Uterus (tissue), 4 donors: ENCODE measurements at places on chromosomes 7 and 10.

DNA sequence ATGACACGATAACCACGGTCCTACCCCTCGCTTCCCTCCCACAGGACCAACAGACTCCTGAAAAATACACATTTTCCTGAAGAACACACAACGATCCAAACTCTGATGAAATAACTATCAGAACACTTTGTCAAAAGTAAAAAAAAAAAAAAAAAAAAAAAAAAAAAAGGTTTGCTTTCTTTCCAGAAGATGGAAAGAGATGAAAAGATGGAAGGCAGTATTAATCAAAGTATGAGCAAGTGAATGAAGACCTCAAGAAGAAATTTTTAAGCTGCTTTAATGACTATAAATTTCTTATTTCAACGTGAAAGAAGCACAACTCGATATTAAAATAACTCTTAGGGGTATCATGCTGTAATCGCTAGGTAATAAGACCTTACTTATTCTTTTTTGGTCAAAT lies 202.3 kb downstream of the CHCHD3 start:
- no peak for DNase-seq

DNA sequence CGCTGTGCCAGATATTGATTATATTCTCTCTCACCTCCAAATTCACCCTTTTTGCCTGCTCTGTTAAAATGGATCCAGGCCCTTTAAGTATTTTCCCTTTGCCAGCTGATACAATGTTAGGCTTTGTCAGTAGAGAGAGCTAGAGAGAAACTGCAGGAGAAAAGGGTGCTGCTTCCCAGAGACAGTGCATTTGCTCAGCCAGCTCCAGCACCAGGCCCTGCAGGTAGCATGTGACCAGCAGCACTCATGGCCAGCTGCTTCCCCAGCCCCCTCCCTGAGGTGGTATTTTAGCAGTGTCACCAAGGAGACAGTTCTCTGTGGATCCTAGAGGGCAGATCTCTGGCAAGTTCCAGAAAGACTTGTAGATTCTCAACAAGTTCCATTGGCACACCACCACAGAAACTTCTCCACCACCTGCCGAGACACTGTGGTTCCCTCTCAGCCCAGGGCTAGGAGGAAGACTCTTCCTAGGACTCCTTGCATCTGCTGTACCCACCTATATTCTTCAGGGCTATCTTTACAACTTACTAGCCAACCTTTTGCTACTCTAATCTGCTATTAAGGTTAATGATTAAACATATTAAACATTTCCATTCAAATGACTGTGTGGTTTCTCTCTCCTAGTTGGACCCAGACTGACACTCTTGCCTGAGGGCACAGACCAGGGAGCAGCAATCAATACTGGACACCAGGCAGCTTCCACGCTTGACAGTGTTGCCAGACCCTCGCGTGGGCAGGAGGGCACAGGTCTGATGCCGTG lies 35.6 kb upstream of the ADAM12 start:
- no peak for DNase-seq

- DNase-seq: no peak
Measured at GRCh38 chr7:69780379-69780778, 182.1 kb downstream of the AUTS2 start.

DNA sequence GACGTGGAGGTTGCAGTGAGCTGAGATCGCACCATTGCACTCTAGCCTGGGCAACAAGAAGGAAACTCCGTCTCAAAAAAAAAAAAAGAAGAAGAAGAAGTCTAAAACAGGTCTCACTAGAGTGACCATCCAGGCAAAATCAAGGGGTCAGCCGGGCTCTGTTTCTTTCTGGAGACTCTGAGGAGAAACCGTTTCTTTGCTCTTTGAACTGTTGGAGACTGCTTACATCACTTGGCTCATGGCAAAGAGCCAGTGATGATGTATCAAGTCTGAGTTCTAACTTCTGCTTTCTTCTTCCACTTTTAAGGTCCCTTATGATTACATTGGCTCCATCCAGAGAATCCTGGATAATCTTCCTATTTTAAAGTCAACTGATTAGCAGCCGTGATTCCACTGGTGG lies 306.8 kb downstream of the WDR11 start:
- DNase-seq: no peak

DNA sequence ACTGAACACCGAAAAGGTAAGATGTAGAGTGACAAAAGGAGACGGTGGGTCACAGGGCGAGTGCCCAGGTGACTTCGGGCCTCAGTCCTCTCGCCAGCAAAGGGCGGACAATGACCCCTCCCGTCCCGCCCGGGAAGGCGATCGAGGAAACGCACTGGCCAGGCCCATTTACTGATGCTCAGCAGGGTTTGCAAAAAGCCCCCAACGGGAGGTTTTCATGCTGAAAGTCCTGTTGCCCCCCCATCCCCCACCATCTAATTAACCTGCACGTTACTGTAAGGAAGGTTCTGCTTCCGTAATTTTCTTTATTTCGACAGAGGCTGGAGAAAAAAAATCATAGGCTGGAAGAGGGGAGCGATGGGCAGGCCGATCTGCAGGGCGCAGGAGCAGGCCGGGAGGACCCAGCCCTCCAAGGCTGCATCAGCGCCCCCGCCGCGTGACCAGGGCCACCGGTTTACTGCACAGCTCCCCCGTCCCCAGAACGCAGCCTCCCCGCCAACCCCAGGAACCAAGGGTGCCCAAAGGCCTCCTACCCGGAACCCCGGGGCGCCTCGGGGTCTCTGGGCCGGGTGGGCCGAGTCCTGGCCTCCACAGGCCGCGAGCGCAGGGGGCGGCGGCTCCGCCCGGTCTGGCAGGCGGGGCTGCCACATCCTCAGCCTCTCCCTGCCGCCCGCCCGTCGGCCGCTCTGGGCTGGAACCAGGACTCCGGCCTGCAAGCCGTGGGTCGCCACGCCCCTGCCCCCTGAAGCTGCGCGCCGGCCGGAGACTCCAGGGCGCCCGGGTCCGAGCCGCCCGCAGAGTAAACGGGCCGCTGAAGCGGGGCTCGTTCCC lies 613 bp downstream of the OAT start:
- DNase-seq: peak; percentile 46

DNA sequence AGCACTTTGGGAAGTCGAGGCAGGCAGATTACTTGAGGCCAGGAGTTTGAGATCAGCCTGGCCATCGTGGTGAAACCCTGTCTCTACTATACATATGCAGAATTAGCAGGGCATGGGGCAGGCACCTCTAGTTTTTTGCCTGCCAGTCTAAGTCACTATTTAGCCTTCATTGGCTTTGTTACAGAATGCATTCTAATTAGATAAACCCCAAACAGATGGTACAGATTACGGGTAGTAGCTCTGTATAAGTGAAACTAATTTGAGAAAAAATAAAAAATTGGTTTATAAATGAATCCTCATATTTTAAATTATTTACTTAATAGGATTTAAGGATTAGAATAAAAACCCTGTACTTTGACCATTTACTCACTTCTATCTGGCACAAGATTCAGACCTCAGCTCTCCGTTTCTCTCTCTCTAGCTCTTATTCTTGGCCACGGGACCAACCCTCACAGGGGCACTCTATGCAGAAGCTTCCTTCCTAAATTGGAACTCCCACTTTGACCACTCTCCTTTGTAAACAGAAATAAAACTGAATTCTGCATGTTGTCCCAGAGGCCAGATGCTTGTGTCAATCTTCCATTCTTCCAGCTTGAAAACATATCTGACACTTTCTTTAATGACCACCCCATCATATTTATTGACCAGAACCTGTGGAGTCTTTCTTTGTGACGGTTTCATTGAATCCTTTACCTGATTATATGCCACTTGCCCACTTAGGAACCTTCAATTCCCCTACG lies 26.8 kb downstream of the BET1 start:
- DNase-seq: no peak

DNA sequence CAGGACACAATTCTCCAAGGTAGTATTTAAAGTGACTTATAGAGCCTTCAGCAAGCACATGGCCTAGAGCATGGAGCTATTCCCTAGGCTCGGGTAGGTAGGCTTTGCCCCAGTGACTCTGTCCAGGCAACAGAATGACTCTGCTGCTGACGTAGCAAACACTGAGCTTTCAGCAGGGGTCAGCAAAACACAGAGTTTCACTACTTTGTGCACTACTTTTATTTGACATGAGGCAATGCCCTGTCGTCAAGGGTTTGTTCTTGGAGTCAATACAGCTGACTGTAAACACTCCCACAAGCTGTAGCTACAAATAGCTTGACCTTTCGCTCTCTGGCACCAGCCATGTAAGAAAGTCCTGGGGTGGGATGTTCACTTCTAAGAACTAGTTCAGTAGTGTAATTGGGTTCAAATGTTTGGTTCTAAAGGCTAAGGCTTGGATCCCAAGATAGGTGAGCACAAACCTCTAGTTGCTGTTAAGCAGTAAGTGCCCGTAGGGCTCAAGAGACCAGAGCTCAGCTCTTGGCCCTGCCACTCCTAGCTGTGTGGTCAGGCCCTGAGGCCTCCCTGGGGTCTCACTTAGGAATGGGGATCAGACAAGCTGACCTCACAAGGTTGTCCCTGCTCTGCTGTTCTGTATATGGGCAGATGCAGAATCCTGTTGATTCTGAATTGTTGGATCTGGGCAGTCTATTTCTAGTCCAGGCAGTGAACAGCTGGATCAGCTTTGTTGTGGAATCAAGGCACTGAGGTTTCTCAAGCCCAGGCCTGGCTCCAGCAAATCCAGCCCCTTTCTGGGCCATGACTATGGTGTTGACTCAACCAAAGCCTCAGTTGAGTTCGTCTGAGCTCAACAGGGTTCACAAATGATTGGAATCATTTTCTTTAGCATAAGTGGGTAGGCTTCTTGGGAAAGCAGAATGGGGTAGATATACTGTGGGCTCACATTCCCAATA lies 10.7 kb downstream of the NODAL start:
- DNase-seq: peak; percentile 75

- no peak for DNase-seq
Measured at GRCh38 chr10:70376436-70377378, 5.7 kb downstream of the LRRC20 start.

- no peak for DNase-seq
Measured at GRCh38 chr10:125823663-125824251, 411 bp downstream of the BCCIP start.

DNA sequence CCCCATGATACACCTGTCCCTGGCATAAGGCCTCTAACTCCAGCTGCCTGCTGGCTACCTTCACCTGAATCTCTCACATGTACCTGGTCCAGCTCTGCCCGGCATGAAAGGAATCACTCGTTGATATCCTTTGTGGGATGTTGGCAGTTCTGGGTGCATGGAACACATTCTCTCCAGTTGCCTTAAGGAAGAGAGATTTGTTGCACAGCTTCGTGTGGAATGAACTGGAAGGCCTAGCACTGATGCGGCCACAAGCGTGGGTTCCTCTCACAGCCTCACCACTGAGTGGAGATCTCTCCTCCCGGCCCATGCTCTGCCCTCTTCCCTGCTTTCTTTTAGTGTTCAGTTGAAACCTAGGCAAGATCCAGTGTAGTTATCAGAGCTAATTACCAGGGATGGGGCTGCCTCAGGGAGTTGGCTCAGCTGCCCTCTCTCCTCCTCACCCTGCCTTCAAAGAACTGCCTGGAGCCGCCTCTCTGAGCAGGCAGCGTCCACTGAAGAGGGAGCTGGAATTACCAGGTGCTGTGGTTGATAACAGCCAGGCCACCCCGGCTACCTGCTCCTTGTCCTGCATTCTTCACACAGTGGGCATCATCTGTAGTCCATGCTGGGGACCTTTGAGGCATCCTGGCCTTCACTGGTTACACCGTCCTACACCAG lies 194.3 kb downstream of the CCDC3 start:
- no peak for DNase-seq

GRCh38 chr7:25238066-25238725 lies 9.9 kb upstream of the NPVF start:
- no peak for DNase-seq

- peak; percentile 16 for DNase-seq
Measured at GRCh38 chr7:115059321-115059720, 137.4 kb downstream of the MDFIC start.

DNA sequence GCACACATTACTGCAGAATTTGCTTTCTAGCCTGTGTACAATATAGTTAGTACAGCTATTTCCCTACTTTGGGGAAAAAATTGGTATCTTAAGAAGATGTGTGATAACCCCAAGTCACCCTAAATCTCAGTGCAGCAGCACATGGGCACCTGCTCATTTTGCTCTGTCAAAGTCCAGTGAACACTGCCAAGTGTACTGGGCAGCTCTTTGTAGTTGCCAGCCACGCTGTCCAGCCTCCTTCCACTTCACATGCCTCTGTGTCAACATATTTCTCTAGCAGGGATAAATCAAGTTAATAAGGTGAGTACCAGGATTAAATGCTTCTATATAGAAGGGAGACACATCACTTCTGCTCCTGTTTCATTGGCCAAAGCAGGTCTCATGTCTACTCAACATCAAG lies 87.1 kb upstream of the CDC14C start:
- no peak for DNase-seq

DNA sequence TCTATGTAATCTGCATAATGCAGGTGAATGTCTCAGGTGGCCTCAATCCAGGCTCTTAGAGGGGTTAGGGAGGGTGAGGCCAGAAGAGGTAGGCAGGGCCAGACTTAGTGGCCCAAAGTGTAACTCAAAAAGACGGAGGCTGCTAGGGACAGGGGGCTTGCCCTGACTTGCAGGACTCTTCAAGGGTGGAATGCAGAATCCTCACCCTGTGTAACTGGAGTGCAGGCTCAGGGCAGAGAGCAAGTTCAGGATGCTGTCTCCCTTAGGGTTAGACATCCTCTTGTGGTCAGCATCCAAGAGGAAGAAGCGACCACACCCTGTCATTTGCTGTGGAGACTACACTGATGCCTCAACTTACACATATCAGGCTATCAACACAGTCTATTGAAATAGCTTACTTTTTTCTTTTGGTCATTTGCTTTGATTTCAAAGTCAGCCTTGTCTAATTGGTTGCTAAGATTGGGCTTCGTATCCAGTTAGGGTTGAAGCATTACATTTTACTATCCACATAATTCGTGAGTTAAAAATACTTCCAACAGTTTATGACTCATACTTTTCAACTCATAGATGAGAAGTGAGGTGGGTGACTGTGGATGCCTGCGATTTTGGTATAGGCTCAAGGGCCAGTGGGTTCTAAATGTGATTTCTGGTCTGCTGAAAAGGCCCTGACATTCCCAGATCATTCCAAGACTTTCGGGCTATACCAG lies 563.6 kb downstream of the SUGCT start:
- no peak for DNase-seq

- DNase-seq: no peak
Measured at GRCh38 chr10:89909752-89910151, 208.4 kb downstream of the KIF20B start.

DNA sequence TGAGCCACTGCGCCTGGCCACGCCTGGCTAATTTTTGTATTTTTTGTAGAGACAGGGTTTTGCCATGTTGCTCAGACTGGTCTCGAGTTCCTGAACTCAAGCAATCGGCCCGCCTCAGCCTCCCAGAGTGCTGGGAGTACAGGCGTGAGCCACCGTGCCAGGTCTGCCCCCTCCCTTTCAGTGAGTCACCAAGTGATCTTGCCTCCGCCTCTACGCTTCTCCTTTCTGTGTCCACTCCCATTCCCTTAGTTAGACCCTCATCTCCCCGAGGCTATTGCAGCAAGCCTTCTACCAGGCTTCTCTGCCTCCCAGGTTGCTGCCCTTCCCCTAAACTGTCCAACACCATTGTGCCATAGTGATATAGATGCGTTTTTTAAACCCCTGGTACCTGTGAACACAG lies 32.9 kb downstream of the CDC123 start:
- DNase-seq: no peak

- no peak for DNase-seq
Measured at GRCh38 chr10:132910186-132910880, 32.0 kb downstream of the CFAP46 start.
